ENCODE measurements at places on chromosomes 11 and 22.

GRCh38 chr22:35630891-35631290 is 13.8 kb upstream of the MB start:
- no peak for DNase-seq

DNA sequence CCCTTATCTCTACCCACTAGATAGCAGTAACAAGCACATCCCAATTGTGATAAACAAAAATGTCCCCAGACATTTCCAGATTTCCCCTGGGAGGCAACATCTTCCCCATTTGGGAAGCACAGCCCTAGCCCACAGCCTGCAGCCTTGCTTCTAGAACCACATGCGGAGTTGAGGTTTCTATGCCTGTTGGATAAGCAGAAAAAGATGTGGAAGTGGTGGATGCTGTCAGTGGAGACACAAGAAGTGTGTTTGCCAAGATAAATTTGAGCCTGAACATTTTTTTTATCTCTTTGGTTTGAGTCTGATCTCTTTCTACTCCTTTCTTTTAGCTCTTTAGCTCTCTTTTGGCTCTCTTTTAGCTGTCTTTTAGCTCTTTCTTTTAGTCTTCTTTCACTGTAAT is 884.5 kb downstream of the NTM start:
- no peak for DNase-seq

DNA sequence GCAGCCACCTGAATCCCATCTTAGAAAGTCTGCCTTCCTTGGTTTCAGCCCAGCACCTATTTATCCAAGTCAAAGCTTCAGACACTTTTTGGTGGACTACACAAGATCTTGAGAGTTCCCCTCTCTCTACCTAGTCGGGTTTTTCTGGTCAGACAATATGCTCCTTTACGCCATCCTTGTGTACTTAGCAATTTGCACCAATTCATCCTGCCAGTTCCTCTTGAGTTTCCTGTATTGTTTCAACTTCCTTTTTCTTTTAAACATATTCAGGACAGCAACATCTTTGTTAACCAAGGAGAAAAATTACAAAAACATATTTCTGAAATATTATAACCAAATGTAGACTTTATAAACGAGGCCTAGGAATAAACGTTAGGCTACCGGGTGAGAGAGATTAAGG is 368.2 kb upstream of the CADM1 start:
- no peak for DNase-seq

- no peak for DNase-seq
These were observed 250.0 kb downstream of the NXPE2 start for GRCh38 chr11:114928260-114928870.

DNA sequence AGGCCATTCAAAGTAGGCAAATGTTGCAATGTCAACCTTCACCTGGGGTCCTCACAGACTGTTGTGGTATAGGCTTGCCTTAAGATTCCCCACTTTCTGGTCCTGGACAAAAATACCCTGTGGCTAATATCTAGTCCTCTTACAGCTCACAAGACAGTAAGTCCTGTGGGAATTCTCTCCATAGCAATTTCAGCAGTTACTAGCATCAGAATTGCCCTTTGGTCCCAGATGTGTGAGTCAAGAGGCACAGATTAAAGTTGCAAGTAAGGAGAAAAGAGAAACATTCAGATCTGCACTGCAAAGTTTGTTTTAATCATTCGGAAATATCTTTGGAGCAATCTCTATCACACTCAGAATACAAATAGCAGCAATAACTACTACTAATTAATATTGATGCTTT is 420.2 kb downstream of the NTM start:
- no peak for DNase-seq

- DNase-seq = peak; percentile 65
These were observed 184.1 kb upstream of the SYT13 start for GRCh38 chr11:45470151-45470793.

- DNase-seq = peak; percentile 15
These were observed 1.3 kb downstream of the TP53I11 start for GRCh38 chr11:44949160-44950030.

- peak; percentile 44 for DNase-seq
These were observed 667 bp downstream of the RAB6A start for GRCh38 chr11:73760135-73760678.

DNA sequence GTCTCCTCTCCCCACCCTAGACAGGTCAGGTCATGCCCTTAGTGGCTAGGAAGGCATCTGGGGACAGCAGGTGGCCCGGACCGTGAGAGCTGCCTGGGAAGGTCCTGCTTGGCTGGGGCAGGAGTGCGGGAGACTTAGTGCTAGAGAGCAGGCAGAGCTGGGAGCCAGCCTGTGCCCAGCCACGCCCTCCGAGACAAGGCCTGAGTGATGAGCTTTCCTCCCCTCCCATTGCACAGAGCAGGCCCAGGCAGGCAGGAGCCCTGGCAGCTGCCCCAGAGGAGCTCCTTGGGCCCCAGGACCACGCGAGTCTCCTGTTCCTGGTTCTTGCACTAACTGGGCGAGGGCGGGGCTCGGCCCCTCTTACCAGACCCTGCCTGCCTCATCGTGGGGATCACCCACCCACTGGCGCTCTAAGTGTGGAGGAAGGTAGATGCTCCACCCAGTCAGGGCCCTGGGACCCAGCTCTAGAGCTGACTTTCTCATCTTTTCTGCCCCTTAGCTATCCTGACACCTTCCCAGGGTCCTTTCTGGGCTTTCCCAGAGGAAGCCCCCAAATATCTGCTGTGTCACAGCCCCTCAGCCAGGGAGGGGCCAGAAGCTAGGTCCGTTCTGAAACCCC is 44.9 kb downstream of the MACROD1 start:
- no peak for DNase-seq

- DNase-seq = no peak
These were observed 11.5 kb upstream of the RRAS2 start for GRCh38 chr11:14370496-14370895.
